ENCODE measurements at places on chromosomes 3 and 15.
A peak's percentile ranks its signal among the peaks of the same experiment; 100 is the strongest.

DNA sequence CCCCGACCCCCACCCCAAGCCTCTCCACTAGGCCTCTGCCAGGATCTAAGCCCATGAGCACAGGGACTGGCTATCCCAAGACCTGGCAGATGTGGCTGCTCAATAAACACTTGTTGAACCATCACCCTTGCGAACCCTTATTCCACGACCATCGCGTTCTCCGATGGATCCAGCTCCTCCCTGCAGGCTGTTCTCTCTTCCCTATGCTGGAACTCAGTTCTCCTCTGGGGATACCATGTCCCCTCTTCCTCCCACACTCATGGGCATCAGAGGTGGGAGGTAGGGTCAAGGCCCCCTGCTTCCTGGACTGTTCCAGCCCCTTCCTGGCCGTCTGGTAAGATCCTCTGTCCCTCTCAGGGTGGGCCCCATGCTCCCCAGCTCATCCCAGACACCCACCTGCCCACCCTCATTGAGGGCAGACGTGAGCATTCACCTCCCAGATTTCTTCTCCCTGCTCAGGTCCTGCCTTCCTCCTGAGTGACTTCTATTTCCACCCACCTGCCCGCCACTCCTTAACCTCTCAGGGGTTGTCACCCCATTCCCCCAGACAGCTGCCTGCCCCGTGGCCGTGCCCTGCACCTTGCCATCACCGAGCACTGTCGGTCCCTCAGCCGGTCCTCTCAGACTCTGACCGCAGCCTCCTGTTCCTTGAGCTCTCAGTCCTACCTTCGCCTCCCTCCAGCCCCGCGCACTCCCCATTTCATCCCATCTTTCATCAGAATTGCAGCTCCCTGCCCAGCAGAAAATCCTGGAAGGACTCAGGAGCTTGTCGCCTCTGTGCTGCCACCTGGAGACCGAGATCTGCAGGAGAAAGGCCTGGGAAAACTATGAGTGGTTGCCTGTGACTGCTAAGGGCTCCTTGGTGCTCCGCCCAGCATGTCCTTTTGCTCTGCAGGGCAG, 42.0 kb downstream of the PML start:
- peak; percentile 84 for DNase-seq

GRCh38 chr3:193730976-193731375, 138.0 kb downstream of the OPA1 start:
- DNase-seq: no peak

- no peak for DNase-seq
Observed at GRCh38 chr3:147297761-147298350, 108.5 kb downstream of the ZIC4 start.

GRCh38 chr3:171249245-171249644, 211.0 kb downstream of the TNIK start:
- DNase-seq: no peak

- no peak for DNase-seq
Observed at GRCh38 chr15:67358391-67358790, 103.8 kb downstream of the IQCH start.

- DNase-seq: no peak
Observed at GRCh38 chr3:169299889-169300288, 363.6 kb downstream of the MECOM start.

GRCh38 chr15:89693091-89693490, 2.5 kb downstream of the WDR93 start:
- DNase-seq: no peak

DNA sequence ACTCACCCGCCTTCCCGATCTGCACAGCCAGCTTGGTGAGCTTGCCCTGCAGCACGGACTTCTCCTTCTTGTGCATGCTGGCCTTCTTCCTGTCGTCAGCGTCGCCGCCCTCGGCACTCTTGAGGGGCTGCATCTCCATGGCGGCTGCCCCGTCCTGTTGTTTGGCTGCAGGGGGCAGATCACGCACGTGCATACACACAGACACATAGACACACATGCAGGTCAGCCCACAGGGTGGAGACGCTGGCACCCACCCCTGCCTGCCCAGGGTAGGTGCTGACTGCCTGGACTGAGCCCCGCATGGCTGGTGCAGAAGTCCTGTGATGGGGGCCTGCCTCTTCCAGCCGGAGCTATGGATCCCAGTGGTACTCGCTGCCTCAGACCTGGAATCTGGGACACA, 57.3 kb upstream of the SEC13 start:
- DNase-seq: no peak

- no peak for DNase-seq
Observed at GRCh38 chr3:33152363-33153360, 38.8 kb downstream of the CRTAP start.

DNA sequence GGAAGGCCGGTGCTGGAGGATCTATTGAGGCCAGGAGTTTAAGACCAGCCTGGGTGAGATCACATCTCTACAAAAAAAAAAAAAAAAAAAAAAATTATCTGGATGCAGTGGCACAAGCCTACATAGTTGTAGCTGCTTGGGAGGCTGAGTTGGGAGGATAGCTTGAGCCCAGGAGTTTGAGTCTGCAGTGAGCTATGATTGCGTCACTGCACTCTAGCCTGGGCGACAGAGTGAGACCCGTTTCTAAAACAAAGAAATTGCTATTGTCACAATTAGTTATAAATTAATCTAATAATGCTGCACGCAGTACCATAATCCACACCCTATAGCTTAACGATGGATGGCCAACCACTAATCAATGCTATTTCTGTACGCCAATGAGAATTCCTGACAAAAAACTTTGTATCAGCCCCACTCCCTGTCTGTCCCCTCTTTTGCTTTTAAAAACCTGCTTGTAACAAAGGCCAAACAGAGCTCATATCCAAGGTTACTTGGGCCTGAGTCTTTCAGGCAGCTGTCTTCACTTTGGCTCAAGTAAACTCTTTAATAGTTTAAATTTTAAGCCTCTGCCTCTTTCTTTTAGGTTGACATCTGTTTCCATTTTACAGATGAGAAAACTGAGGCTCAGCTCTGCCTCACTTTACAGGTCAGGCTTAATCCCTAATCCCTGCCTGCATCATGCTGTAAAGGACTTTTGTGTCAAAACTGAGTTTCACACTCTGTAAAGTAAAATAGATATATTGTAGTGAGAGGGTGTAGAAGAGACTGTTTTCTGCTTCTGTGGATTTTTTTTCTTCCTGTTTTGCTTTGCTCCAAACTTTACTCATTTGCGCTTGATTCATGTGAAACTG, 10.9 kb downstream of the FLNB start:
- no peak for DNase-seq

DNA sequence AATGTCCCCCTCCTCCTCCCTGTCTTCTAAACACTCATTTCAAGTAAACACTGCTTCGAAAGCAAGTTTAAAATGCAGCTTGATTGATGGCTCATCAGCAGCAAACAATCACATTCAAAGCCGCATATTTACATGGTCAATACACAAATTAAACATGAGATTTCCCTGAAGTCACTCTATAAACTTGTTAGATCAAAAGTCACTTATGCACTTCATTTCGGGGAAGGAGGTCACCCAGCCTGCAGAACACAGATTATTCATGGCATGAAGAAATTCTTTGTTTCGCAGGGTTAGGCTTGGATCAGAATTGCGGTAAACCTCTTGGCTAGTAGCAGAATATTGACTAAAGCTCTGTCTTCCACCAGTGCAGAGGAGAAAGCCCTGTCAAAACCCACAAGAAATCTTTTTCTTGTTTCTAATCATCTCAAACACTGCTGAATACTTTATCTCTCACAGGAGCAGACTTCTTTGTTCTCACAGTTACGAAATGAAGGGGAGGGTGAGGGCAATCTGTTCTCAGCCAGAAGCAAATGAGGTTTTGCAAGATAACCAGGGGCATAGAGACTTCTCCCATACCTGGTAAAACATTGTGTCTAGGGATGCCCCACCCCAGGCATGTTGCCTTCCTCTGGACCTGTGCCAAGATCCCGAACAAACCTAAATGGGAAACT, 133.3 kb upstream of the CHL1 start:
- DNase-seq: no peak

DNA sequence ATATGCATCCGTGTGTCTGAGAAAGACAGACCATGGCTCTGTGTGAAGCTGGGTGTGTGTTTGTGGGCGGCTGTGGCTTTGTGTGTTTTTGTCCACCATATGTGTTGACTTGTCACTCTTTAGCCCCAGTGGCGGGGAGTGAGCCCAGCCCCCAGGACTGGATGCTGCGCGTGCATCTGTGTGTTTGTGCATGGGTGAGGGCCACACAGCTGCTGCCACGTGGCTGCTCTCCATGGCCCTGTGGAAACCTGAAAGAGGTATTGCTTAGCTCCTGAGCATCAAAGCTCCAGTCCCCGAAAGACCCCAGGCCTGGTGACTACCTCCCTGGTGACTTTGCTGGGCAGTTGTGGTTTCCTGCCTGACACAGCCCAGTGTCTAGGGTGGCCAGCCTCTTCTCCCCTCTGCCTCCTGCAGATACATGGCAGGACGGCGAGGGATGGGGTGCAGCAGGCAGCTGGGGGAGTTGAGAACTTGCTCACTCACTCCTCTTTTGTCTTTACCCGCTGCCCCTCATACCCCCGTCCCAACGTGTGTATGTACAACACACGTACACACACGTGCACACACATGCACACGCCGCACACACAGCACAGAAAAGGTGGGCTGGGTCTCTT, 6.5 kb downstream of the EPHB3 start:
- no peak for DNase-seq

DNA sequence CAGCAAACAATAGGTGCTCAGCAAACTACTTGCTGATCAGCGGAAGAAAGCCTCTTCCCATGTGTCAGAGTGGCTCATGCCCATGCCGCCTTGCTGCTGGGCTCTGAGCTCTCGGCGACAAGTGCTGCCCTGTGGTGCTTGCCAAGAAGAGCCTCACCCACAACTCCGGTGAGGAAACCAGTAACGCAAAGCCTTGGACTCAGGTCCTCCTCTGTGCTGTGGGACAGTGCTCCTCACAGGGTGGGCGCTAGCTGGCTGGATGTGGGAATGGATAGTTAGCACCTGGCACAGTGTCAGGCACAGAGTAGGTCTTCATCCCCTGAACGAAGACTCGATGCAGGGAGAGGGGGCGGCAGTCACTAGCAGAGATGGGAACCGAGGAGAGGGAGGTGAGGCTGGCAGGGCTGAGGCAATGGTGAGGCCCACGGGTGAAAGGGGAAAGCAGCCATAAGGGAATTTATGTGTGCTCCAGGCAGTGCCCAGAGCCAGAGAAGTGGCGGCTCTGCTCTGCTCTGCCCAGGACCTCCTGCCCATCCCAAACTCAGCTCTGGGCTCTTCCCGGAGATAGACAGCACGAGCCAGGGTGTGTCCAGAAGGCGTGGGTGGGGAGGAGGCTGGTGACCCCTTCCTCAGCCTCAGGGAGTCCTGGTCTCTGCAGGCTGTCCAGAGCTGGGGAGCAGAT, 55.7 kb downstream of the IQSEC1 start:
- DNase-seq: no peak

DNA sequence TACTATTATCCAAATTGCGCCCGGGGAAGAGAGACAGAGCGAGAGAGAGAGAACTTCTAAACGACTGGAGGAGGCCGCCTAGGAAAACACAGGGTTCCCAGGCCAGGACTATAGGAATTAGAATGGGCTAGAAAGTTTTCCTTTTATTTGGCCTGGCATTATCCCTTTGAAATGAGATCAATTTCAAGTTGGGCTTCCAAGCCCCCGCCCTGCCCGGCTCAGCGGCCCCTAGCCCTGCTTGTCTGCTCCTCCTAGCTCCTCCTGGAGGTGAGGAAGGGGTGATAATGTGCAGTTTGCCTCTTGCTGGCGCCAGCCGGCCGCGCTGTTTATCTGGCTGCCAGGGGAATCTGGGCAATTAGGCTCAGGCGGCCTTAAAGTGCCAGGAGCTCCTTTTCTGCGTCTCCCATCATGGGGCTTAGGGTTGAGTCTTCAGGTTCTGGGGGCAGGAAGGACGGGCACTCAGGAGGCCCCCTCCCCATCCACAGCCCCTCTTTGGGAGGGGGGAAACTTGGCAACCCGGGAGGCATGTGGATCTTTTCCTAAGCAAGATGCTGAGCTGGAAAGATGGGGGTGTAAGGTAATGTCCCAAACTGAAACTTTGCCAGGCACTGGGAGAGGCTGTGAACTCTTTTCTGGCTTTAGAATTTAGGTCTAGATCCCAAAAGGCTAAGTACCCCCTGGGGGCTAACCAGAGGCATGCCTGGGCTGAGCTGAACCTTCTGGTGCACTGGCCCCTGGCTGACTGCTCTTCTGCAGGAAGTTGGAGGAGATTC, 5.5 kb downstream of the SMAD6 start:
- DNase-seq: peak; percentile 88

GRCh38 chr3:141807277-141808033, 44.2 kb downstream of the GRK7 start:
- DNase-seq: no peak

- DNase-seq: no peak
Observed at GRCh38 chr3:46325645-46326300, 28.1 kb upstream of the CCR2 start.

DNA sequence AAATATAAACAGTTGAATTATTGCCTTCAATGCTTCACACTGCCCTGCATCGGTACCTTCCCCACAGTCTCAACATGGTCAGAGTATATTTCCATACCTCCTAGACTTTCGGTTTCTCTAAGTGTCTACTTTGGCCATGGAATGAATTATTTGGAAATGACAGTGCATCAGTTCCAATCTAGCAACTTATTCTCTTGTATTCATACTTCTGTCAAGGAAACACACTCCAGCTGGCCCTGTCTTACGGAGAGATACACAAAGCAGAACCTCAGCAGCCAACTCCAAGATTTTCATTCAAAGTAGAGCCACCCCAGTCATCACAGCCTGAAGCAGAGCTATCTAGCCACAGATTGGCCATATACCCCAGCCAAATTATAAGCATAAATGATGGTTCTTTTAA, 518.4 kb upstream of the UBE2E2 start:
- no peak for DNase-seq

DNA sequence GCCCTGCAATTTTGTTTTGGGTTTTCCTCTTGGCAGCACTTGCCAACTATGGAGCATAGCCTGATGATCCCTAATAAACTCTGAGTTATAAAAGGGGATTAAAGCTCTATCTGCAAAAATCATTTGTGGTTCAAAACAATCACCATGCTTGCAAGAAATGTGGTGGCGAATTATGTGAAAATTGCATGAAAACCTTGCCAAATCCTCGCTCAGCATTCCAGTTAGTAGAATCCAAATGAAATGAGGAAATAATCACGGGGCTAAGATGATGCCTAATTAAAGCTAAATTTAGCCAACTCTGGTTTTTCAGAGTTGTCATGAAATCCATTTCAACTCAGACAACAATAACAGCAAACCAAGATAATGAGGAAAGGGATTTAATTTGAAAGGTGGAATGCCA, 73.0 kb upstream of the PROK2 start:
- DNase-seq: no peak

- DNase-seq: no peak
Observed at GRCh38 chr3:186967686-186968085, 37.4 kb downstream of the ST6GAL1 start.

- DNase-seq: no peak
Observed at GRCh38 chr3:152226176-152226575, 42.6 kb upstream of the MBNL1 start.

GRCh38 chr15:85711580-85712192, 83.0 kb downstream of the KLHL25 start:
- no peak for DNase-seq

All from D721Med (cell line).